Neural progenitor cell (in vitro differentiated cells): ENCODE measurements at places on chromosomes 1 and 21. TPM values are rescaled to one million over a fixed set of nuclear protein-coding genes. Genes with fewer than 3 reads are reported as not detected.

Gene AK5
- total RNA-seq: 1.5 and 1.8 TPM in 2 replicates

Gene LSM10
- 8.6 and 10.2 TPM in 2 replicates for total RNA-seq

Gene LCE3D
- not detected in 2 replicates for total RNA-seq

Gene AVPR1B
- not detected in 2 replicates for total RNA-seq

Gene WLS
- 187 and 259 TPM in 2 replicates for total RNA-seq

Gene SELE
- total RNA-seq: not detected in 2 replicates

Gene TPR
- 84.6 and 119 TPM in 2 replicates for total RNA-seq

Gene LELP1
- not detected in 2 replicates for total RNA-seq

Gene FABP3
- 0.93 and 2.2 TPM in 2 replicates for total RNA-seq

Gene RBBP5
- total RNA-seq: 21.9 and 30.1 TPM in 2 replicates

Gene EVA1B
- total RNA-seq: 3.1 and 14.7 TPM in 2 replicates

Gene THBS3
- total RNA-seq: 19.3 and 30.4 TPM in 2 replicates

Gene DHCR24
- 94.5 and 147 TPM in 2 replicates for total RNA-seq

Gene C1QTNF12
- total RNA-seq: 0.28 and 2.1 TPM in 2 replicates

Gene SARS1
- total RNA-seq: 118 and 128 TPM in 2 replicates

Gene ABCA4
- total RNA-seq: 0.87 and 1.2 TPM in 2 replicates

Gene REN
- total RNA-seq: not detected in 2 replicates

Gene LORICRIN
- total RNA-seq: not detected in 2 replicates

Gene S100A5
- not detected in 2 replicates for total RNA-seq

Gene TMPRSS3
- not detected in 2 replicates for total RNA-seq

Gene MPZ
- total RNA-seq: 1.1 and 2.0 TPM in 2 replicates

Gene LCE2A
- total RNA-seq: not detected in 2 replicates

Gene SPRR2E
- total RNA-seq: not detected in 2 replicates

Gene CFHR4
- not detected in 2 replicates for total RNA-seq

Gene FCRL5
- not detected in 2 replicates for total RNA-seq
